Uterus (tissue), 4 donors: ENCODE measurements at places on chromosomes 1 and 21. TPM values are rescaled to one million over a fixed set of nuclear protein-coding genes. Genes with fewer than 3 reads are reported as not detected.

The ZNF593OS gene
- total RNA-seq = not detected

The FYB2 gene
- total RNA-seq = 1.2 TPM

The OR2L2 gene
- not detected for total RNA-seq

The TEX38 gene
- not detected for total RNA-seq

The CD2 gene
- total RNA-seq = 0.35 TPM

The RPRD2 gene
- 53.9 TPM for total RNA-seq

The ABCG1 gene
- 51.7 TPM for total RNA-seq

GRCh38 chr1:110463725-110464124 lies 12.8 kb downstream of the PROK1 start:
- DNase-seq = no peak

GRCh38 chr1:39632323-39632681 lies 7.1 kb downstream of the HEYL start:
- no peak for DNase-seq

DNA sequence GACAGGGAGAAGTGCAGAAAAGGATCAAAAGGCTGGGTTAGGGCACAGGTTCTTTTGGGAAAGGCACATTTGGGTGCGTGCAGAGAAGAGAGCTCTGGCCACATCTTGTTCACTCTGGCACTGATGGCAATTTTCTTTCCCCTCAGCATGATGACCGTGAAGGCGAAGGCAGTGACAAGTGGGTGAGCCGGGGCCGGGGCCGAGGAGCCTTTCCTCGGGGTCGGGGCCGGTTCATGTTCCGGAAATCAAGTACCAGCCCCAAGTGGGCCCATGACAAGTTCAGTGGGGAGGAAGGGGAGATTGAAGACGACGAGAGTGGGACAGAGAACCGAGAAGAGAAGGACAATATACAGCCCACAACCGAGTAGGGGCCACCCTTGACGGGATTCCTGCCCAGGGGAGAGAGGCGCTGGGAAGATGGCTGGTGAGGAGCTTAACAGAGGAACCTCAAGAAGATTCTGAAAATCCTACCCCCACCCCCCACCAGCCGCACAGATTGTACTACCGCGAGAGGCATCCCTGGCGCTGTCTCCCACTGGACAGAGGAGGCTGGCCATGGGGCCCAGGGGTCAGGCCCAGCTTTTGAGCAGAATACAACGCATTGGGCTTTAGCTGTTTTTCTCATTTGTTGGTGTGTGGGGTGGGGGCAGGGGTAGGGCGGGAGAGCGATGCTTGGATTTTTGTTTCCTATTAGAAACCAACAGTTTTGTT lies 2.4 kb upstream of the SH3D21 start:
- no peak for DNase-seq

DNA sequence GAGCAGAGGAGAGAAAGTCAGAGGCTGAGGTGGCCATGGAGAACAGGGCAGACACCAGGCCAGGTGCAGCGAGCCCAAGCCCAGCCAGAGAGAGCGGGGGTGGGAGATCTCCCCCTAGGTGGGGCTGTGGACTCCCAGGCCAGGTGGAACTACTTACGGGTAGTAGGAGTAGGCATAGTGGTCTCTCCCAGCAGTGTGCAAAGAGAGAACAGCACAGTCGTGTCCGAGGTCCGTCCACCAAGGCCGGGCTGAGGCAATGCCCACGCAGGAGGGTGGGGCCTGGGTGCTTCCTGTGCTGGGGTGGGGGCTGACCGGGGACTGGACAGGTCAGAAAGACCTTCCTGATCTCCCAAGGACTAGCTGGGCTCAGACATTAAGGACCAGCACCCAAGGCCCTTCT lies 263.7 kb downstream of the PTPRU start:
- no peak for DNase-seq

DNA sequence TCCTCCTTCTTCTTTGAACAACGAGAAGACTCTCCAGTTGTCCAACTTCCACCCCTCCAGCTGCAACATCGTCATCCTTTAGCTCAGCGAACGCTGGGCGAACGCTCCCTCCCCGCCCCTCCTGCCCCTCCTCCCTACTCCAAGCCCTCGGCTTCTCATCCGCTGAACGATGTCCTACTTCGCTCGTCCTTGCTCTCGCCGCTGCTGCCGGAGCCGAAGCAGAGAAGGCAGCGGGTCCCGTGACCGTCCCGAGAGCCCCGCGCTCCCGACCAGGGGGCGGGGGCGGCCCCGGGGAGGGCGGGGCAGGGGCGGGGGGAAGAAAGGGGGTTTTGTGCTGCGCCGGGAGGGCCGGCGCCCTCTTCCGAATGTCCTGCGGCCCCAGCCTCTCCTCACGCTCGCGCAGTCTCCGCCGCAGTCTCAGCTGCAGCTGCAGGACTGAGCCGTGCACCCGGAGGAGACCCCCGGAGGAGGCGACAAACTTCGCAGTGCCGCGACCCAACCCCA lies at the start of gene BCAN:
Gene BCAN (plus strand): TSS at position 357 of the 504 bp plus-strand sequence. CDS start 3,938 bp downstream, outside the sequence.
- peak; percentile 61 for DNase-seq

DNA sequence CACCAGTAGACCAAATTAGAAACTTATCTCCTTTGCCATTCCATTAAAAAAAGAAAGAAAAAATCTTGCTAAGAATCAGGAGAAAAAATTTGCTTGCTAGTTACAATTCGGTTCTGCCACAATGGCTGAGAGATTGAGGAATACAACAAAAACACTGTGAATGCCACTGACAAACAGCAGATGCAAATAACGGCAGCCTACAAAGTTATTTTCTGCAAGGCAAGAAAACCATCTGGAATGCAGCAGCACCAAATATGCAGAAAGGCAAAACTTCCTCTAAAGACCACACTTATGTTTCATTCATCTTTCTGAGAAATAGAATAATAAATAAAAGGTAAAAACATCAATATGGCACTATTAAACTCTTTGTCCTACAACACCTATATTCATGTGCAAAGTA lies 75.7 kb downstream of the ENAH start:
- no peak for DNase-seq

DNA sequence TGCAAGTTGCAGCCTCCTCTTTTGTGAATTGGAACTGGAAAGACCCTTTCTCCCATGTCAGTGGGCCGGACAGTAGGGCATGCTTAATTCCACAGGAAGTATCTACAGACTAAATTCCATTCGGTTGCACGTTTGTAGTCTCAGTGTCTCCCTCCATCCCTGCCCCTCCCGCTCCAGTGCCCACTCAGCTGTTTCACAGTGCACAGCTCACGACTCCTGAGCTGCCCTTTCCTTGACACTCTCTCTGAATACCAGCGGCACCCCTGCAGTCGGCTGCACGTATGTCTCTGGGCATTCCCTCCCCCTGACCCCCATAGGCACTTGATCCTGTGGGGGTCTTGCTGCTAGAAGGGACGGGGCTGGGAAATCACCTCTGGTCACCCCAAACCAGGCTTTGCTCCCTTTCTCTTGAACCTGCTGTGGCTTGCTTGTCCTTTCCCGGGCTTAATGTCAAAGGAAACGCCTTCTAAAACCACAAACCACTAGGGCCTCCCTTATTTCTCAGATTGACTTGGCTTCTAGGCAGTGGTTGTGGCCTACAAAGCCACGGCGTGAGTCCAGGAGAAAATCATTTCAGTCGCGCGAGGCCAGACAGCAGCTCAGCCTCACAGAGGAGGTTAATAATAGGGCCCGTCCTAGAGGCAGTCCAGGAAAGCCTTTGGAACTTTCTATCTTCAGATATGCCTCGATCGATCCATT lies 365.3 kb upstream of the PROX1 start:
- no peak for DNase-seq

DNA sequence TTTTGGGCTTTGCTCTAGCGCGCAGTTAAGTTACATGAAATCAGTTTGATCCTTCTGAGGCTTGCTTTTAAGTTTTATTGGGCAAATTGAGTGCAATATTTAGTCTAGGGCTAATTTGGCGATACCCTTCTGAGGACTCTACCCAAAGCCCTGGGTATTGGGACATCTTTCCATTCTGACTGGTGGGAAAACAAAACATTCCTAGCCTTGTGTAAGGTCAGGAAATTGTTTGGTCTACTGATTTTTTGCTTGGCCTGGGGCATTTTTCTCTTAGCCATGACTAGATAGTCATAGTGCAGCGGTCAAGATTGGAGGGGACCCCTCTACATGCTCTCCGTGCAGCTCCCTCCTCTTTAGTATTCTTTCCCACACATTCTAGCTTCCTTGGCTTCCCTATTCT lies 189.6 kb upstream of the PTGFR start:
- DNase-seq = no peak

- no peak for DNase-seq
These were observed 3.6 kb upstream of the INAVA start for GRCh38 chr1:200890818-200891773.

DNA sequence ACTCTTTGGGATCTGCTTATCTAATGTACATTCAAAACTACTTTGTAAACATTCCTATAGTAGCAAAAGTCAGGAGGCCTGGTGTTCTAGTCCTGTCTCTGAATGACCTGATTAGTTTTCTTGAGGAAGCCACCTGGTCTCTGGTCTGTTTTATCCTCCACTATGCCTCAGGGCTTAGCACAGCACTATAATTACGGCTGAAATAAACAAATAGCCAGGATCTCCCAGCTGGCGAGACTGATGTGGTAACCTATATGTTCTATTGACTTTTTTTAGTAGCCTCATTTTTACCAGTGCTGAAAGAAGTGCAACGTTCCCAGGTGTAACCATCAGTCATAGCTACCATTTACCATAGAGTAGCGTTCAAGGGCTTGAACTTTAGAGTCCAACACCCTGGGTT lies 24.2 kb upstream of the RPL11 start:
- no peak for DNase-seq

- DNase-seq = no peak
These were observed 7.3 kb downstream of the CCN1 start for GRCh38 chr1:85587841-85588240.

GRCh38 chr1:19338323-19338762 lies 26.2 kb downstream of the SLC66A1 start:
- no peak for DNase-seq

DNA sequence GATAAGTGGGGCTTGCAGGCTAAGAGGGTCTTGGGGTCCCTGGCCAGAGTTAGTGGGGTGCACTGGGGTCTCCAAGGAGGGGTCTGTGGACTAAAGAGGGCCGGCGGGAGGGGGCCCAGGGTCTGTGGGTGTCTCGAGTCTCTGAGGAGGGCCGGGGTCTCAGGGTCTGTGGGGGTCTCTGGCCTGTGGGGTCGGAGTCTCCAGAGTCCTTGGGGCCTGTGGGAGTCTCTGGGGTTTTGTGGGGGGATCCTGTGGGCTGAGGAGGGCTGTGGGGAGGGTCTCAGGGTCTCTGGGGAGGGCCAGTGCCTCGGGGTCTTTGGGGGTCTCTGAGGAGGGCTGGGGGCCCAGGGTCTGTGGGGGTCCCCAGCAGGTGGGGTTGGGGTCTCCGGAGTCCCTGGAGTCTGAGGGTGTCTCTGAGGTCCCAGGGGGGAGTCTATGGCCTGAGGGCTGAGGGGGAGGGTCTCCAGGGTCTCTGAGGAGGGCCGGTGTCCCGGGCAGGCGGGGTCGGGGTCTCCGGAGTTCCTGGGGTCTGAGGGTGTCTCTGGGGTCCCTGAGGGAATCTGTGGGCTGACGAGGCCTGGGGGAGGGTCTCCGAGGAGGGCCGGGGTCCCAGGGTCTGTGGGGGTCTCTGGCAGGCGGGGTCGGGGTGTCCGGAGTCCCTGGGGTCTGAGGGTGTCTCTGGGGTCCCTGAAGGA lies 628 bp upstream of the PLEKHM2 start:
- DNase-seq = no peak

GRCh38 chr1:3790952-3791351 lies 5.3 kb downstream of the LRRC47 start:
- DNase-seq = no peak

DNA sequence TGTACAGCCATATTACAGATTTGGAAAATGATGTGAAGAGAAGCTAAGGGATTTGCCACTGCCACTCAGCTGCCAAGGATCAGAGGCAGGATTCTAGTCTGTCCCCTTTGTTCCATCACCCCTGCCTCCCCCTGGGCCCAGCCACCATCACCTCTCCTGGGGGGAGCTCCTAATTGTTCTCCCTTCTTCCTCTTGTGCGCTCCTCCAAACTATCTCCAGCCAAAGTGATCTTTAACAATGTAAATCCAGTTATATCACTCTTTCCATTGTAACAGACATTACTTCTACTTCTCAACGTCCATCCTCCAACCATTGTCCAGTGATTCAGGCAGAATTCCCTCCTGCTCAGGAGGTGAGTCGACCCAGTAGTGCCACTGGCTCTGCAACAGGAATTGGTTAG lies 164.1 kb downstream of the PLPP3 start:
- DNase-seq = no peak

DNA sequence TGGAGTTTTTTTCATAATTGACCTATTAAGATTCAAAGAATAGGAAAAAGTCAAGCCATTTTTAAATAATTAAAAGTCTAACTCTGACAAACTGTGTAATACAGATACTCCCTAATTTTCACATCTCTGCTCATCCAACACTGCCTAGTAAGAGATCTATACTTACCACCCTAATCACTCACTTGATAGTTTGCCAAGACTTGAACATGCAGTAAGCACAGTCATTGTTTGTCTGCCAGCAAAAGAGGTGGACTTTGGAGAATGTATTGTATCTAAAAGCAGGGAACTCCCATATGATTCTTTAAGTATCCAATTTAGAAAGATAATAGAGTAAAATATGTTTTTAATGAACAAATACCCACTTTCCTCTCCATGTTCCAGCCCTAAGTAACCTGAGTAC lies 15.5 kb downstream of the TMEM59 start:
- DNase-seq = no peak

- no peak for DNase-seq
These were observed 431.1 kb downstream of the LRRIQ3 start for GRCh38 chr1:73766786-73767348.

DNA sequence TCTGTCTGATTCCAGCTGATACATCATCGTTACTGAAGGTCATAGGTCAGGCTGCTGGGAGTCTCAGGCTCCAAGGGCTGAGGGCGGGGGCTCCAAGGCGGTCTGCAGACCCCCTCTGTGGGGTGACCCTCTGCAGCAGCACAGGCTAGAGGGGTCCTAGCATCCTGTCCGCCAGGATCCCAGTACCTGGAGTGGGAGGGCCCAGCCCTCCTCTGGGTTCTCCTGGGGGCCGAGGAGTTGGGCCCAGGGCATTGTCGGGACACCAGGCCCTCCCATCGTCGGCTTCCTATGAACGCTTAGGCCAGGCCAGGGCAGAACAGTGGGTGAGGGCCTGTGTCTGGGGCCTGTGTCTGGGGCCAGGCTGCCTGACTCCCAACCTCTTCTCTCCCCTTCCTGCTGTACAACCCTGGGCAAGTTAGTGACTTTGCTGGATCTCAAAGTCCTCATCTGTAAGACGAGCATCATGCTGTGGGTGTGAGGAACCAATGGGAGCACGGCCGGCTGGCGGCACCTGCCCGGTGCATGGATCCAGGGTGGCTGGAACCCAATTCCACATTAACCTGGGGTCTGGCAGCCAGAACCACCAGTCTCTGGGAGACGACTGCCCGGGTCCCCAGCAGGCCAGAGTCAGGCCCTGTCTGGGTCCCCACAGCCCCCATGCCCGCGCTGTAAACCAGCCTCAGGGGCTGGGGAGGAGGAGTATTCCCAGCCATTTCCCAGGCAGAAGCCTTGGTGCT lies 56.2 kb upstream of the COL18A1 start:
- no peak for DNase-seq
